ENCODE measurements at places on chromosomes 1 and 21. TPM values are rescaled to one million over a fixed set of nuclear protein-coding genes. Genes with fewer than 3 reads are reported as not detected.

The THAP3 gene
- 9.3 TPM for total RNA-seq

The PKLR gene
- total RNA-seq = not detected

DNA sequence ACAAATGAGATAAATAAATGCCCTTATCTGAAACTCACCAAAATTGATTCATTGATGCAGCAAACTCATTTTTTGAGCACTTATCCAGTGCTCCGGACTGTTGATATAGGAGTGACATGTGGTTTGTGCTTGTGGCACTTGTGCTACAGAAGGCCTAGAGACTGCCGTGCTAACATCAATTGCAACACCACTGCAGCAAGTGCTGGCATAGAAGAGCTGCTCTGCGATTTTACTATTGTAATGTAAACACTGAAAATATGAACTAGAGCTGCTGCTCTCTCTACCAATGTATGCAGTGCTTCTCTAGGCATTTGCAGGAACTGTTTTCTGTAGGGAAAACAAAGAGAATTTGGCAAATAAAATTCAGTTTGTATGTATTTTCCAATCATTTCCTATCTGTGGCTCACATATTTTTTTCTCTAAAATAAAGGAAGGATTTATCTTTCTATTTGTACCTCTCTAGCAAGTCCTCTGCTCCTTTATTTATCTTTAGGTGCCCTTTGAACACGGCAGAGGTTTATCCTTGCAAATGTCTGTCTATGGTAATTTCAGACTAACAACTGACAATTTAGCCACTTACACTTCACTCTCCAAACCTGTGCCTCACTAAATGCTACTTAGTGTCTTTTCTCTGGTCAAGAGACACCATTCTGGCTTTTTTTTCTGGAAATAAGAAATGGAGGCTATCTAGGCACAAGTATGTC is 409.5 kb upstream of the ADGRL2 start:
- H3K27ac ChIP-seq = no peak overlapping the region
- no peak for DNase-seq
- H3K27me3 ChIP-seq = no peaks in the 10 kb centered on the region
- no peaks in the 10 kb centered on the region for H3K36me3 ChIP-seq
- H3K4me3 ChIP-seq = no peak overlapping the region

DNA sequence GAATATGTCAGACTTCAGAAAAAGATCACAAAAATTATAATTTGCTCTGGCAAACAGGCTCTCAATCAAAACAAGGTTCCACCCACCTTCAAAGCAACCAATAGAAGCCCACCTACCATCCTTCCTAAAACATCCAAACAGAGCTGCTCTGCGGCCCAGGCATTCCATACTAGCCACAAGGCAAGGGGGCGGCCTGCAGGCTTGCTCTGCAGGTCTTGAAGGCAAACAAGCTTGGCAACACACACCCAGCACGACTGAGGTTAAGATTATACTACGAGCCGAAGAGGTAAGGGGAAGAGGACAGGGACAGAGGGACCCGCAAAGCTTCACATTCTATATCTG is 207.3 kb downstream of the SLC45A1 start:
- no peaks in the 10 kb centered on the region for H3K27me3 ChIP-seq
- DNase-seq = no peak
- H3K36me3 ChIP-seq = no peaks in the 10 kb centered on the region
- H3K4me3 ChIP-seq = peak overlapping the region; percentile 49
- H3K4me1 ChIP-seq = no peaks in the 10 kb centered on the region

DNA sequence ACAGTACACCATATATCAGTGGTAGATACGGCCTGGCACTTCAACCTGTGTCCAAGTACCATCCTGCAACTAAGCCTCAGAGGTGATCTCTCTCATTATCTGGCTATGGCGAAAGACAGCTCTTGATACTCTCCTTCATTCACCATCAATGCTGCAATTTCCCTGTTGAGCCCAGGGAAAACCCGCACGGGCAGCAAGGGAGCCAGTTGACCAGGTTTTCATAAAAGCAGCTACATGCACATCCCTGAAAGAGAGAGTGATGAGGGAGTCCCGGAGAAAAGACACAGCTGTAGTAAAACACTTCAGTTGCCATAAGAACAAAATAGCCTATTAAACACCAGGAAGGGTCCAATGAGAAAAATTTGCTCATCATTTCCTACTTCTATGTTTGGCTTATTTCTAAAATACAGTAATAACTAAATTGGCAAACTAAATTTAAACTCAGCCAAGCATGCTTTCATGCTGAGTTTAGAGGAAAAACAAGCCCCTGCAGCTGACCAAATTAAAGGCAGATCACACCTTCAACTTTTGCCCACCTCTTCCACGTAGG is 68.3 kb downstream of the CAPZB start:
- peaks cover 80% of the 10 kb centered on the region for H3K4me1 ChIP-seq
- no peak overlapping the region for H3K4me3 ChIP-seq
- no peak for DNase-seq
- H3K27me3 ChIP-seq = no peaks in the 10 kb centered on the region
- peaks cover 12% of the 10 kb centered on the region for H3K36me3 ChIP-seq

The FOXO6 gene
- total RNA-seq = 5.7 TPM

The HES4 gene
- 285 TPM for total RNA-seq

The UMODL1 gene
- total RNA-seq = not detected

The KCNE1 gene
- 5.7 TPM for total RNA-seq

GRCh38 chr21:42121794-42122193 is 50.7 kb downstream of the UMODL1 start:
- no peak for DNase-seq
- H3K4me3 ChIP-seq = no peak overlapping the region
- no peaks in the 10 kb centered on the region for H3K27me3 ChIP-seq
- no peaks in the 10 kb centered on the region for H3K4me1 ChIP-seq
- no peak overlapping the region for H3K27ac ChIP-seq
- H3K36me3 ChIP-seq = no peaks in the 10 kb centered on the region

Data from ascending aorta (tissue), 2 donors.